ENCODE measurements at places on chromosomes 11 and 22.

DNA sequence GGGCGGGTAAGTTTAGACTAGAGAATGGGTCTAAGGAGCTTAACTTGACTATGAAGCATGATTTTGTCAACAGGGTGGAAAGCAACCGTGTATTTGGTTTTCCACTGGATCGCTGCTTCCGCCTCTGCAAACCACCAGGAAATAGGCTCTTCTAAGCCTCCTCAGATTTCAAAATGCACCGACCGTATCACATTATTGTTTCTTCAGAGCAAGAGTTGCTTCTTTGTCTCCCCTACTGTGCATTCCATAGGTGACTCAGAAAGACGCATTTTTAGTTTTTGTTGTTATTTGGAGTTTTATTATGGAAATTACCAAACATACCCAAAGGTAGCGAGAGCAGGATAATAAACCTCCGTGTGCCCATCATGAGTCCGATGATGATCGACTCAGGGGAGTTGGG, 64.3 kb upstream of the RASD2 start:
- DNase-seq = no peak

GRCh38 chr11:65459552-65459951, 37.0 kb downstream of the NEAT1 start:
- no peak for DNase-seq

- no peak for DNase-seq
Observed at GRCh38 chr11:115144914-115145313, 359.3 kb downstream of the CADM1 start.

DNA sequence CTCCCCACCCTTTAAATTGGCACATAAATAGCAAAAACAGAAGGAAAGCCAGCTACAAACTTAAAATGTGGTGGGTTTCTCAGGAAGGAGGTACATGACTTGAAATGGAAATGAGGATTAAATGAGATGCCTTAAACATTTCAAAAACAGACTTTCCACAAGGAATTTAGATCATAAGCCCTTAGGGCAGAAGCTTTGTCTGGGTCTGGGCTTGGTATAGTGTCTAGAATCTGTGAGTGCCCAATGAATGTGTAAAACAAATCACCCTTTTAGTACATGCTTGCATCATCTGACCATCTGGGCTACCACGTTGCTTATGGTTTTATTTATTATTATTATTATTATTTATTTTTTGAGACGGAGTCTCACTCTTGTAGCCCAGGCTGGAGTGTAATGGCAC, 37.1 kb upstream of the CREB3L1 start:
- DNase-seq = no peak

DNA sequence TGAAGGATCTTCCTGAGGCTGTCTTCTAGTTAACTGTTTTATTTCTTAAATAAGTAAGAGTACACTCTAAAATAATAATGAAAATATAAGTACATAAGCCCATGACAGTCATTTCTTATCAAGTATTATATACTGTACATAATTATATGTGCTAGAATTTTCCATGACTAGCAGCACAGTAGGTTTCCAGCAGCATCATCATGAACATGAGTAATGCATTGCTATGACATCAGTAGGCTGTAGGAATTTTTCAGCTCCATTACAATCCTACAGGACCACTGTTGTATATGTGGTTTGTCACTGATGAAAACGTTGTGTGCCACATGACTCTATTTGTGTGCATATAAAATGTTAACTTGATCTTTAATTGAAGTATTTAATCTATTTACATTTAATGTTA, 22.0 kb downstream of the ZNF202 start:
- DNase-seq = no peak

- DNase-seq = peak; percentile 41
Observed at GRCh38 chr11:108199446-108200321, 22.8 kb downstream of the NPAT start.

GRCh38 chr11:78727816-78728215, 153.2 kb upstream of the NARS2 start:
- DNase-seq = no peak

- DNase-seq = no peak
Observed at GRCh38 chr11:82082976-82083375, 650.7 kb downstream of the FAM181B start.

DNA sequence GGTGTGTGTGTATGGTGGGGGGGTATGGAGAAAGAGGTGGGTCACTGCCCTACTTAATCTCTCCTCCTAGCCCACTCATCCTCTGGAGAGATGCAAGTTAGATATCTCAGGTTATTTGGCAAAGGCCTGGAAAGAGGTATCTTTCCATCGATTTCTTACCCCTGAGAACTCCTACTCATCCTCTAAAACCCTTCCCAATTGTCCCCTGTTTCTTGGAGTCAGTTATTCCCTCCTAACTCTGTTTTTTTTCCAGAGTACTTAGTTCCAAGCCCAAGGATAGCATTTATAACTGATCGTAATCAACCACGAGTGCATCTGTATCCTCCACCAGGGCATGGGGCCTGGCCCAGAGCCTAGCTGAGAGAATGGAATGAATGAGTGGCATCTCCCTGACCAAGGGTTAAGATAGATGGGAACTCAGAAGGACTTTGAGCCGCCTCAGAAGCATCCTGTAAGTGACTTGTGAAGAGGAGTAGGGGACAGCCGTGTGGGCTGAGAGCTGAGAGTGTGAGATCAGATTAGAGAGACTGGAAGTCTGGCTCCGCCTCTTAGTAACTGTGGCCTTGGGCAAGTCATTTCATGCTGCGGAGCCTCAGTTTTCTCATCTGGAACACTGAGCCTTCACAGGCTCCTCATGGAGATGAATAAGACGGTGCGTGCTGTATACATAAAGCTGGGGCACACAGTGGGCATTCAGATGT, 16.2 kb downstream of the CD6 start:
- no peak for DNase-seq

GRCh38 chr11:28542561-28542960, 434.4 kb downstream of the METTL15 start:
- DNase-seq = no peak

DNA sequence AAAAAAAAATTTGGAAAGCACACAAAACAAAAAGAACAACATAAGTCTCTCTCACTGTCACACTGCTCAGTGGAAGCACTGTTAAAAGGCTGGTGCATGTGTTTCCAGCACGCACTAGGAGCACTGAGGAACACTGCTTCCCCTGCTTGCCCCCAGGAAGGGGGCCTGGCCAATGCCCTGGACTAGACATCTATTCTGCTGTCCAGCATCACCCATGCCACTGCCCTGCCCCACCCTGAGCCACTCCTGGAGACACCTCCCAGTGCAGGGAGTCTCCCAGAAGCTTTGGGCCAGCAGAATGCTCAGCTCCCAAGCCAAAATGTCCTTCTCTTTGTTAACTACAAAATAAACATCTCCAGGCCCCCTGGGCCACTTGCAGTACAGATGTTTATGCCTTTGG, 49.7 kb upstream of the EMID1 start:
- DNase-seq = no peak

DNA sequence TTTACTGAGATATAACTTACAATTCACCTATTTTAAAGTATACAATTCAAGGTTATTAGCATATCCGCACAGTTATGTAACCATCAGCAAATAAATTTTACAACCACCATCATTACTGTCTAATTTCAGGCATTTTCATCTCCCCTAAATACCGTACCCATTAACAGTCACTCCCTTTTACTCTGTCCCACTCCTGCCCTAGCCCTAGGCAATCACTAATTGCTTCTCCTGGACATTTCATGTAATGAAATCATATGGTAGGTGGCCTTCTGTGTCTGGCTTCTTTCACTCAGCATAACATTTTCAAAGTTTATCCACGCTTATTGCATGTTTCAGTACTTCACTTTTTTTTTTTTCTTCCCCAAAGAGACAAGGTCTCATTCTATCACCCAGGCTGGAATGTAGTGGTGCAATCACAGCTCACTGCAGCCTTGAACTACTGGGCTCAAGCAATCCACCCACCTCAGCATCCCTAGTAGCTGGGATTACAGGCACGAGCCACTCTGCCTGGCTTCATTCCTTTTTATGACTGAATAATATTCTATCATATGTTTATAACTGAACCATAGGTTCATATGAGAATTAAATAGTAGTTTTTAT, 61.4 kb upstream of the CHRM4 start:
- DNase-seq = no peak

- DNase-seq = no peak
Observed at GRCh38 chr11:30091737-30092136, 74.9 kb upstream of the KCNA4 start.

GRCh38 chr22:25802018-25802417, 60.0 kb downstream of the MYO18B start:
- DNase-seq = no peak

DNA sequence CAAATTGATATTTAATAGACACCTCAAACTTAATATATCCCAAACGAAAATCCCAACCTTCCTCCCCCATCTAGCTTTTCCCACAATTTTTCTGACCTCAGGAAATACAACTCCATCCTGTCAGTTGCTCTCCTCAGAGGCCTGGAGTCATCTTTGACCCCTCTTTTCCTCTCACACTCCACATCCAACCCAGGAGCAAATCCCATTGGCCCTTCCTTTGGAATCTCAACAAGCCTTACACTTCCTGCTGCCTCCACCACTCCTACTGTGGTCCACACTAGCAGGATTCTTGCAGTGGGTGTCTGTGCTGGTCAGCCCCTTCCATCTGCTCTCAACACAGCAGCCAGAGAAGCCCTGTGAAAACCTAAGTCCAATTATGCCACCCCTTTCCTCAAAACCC, 39.3 kb upstream of the RFPL3 start:
- DNase-seq = no peak

DNA sequence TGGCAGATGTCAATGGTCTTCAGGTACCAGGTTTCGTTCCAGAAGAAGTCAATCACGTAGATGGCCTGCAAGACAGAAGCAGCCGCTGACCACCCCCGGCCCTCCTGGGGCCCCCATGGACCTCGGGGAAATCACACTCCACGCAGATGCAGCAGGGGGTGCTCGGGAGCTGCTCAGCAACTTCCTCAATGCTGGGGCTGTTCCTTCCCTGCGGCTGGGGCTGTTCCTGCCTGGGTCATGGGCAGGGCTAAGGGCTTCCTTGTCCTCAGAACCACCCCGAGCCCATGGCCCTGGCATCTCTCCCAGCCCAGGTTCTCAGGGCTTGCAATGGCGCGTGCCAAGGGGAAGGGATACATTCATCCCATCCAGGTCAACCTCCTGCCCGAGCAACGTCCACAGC, 10.3 kb downstream of the DHCR7 start:
- no peak for DNase-seq

GRCh38 chr11:62879235-62879978, 1.3 kb upstream of the SLC3A2 start:
- DNase-seq = no peak

GRCh38 chr22:18032455-18033101, 8.2 kb upstream of the MICAL3 start:
- no peak for DNase-seq

GRCh38 chr22:47213571-47214230, 451.3 kb downstream of the TBC1D22A start:
- peak; percentile 31 for DNase-seq

DNA sequence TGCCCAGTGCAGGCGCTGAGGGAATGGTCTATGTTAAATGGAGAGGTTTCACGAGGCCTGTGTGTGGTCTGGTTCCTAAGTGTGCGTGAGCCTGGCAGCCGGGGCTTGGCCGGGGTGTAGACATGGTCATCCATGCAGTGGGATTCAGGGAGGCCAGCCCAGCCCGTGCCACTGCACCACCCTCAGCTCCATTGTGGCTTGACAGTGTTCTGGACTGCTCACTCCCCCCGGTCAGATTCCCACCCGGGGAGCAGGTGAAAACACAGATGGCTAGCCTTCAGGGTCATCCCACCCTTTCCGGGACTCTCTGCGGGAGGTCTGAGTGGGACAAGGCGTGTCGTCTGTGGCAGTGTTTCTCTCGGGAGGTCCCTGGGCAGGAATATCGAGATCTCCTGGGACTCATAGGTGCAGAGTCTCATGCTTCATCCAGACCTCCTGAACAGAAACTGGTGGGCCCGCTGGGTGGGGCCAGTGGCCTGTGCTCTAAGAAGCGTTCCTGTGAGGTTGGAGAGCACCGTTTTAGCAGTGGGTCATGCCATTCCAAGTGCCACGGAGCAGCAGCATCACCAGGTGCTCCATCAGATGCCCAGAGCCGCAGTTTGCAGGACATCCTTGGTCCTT, 52.3 kb downstream of the ST14 start:
- no peak for DNase-seq
